Nucleus accumbens (tissue), 56 donors: ENCODE measurements at places on chromosomes 2 and 18.

GRCh38 chr18:67104700-67105284 lies 411.7 kb downstream of the DSEL start:
- DNase-seq, result peak; percentile 16

- DNase-seq, result no peak
Measured at GRCh38 chr2:240993446-240994170, 4.8 kb upstream of the SNED1 start.

- DNase-seq, result no peak
Measured at GRCh38 chr2:208077276-208077675, 47.0 kb downstream of the CRYGD start.

DNA sequence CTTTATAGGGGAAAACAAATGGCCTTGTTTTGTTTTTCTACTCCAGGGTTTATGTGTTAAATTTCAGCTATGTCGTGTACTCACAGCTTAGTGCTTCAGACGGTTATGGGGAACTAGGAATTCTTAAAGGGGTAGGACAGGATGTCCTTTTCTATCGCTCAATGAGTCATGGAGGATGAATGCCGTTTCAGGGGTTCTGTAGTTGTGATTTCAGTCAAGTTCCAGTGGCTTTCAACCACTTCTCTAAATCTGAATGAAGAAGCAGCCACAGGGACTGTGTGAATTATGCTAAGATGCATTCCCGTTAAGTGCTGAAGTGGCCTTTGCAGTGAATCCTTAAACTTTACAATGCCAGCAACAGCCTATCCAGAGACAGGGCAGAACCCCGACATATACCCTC lies 1231.7 kb upstream of the ZEB2 start:
- no peak for DNase-seq

- no peak for DNase-seq
Measured at GRCh38 chr2:66901344-66901743, 466.4 kb downstream of the MEIS1 start.

GRCh38 chr18:2395427-2396161 lies 175.7 kb downstream of the METTL4 start:
- DNase-seq, result no peak

- no peak for DNase-seq
Measured at GRCh38 chr2:239033801-239034560, 186.1 kb downstream of the TWIST2 start.

GRCh38 chr2:118133916-118134315 lies 45.6 kb downstream of the INSIG2 start:
- DNase-seq, result no peak

- DNase-seq, result no peak
Measured at GRCh38 chr2:86243272-86243671, 44.0 kb downstream of the MRPL35 start.

DNA sequence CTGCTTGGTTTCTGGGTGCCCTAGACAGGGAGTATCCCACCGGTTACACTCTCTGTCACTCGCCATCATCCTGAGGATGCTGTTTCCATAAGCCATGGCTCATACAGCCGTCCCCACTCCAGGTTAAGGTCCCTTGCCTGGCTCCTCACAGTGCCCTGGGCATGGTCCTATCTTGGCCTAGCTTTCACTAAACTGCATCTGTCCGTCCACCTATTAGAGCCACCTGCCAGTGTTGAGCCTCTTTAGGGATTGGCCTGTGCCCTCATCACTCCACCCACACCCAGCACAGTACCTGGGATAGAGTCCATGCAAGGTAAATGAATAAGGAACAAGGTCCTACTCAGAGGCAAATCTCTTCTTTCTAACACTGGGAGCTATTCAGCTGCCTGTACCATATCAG lies 320.1 kb downstream of the GBX2 start:
- no peak for DNase-seq

GRCh38 chr2:179539124-179539511 lies 274.5 kb upstream of the SESTD1 start:
- no peak for DNase-seq

DNA sequence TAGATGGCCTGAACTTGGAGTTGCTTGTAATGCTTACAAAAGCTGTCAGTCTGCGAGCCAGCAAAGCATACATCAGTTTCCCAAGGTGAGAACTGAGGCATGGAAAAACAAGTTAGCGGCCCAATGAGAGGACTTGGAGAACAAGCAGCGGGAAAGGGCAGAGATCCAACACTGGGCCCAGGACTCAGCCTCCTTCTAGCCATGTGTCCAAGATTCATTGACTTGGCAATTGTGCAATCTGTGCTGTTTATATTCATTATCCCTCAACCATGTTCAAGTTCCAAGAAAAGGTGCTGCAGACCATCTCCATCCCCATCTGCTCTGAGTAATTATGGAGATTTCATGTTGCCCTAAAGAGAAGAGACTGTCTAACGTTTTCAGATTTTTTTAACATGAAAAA lies 187.4 kb downstream of the ALK start:
- no peak for DNase-seq

DNA sequence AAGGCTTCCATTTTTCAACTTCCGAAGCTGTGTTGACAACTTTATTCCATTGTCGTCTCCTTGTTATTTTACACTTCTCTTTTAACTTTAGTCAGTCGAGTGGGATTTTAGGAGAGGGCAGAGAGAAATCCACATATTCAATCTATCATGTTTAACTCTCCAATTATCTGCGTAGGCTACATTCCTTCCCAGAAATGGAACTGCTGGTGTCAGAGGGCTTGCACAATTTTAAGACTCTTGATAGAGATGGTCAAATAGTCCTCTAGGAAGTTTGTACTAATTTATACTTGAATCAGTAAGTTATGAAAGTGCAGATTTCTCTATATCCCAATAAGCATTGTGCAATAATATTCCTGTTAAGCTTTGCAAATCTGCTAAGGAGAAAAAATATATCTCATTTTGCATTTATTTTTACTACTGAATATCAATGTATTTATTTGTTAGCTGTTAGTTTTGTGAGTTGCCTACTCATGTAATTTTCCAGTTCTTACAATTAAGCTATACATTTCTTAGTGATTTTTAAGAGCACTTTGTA lies 95.6 kb downstream of the CYP26B1 start:
- no peak for DNase-seq

- no peak for DNase-seq
Measured at GRCh38 chr2:169625781-169626180, 41.6 kb downstream of the PPIG start.

DNA sequence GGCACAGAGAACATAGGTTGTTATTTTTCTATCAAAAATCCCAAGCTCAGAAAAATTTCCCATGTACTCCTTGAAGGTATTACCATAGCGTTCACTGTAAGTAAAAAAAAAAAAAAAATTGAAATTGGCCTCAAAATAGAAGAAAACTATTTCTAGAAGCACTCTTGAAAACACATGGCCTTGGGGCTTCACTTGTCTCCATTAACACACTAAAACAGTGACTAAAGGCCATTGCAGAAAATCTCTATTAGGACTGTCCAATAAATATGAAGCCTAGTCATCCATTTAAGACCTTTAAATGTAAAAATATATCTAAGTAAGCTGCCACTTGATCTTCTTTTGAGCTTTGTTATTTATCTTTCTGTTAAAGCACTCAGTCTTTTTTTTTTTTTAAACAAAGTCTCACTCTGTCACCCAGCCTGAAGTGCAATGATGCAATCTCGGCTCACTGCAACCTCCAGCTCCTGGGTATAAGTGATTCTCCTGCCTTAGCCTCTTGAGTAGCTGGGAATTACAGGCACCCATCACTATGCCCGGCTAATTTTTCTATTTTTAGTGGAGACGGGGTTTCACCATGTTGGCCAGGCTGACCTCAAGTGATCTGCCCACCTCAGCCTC lies 35.8 kb downstream of the CCDC68 start:
- no peak for DNase-seq

- no peak for DNase-seq
Measured at GRCh38 chr2:121335294-121336290, 50.6 kb upstream of the TFCP2L1 start.

DNA sequence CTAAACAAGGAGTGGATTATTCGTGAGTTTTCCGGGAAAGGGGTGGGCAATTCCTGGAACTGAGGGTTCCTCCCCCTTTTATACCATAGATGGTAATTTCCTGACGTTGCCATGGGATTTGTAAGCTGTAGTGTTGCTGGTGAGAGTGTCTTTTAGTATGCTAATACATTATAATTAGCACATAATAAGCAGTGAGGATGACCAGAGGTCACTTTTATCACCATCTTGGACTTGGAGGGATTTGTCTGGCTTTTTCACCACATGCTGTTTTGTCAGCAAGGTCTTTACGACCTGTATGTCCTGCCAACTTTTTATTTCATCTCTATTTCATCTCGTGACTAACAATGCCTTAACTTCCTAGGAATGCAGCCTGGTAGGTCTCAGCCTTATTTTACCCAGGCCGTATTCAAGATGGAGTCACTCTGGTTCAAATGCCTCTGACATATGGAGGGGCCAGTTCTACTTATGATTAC lies 124.8 kb upstream of the B3GNT2 start:
- DNase-seq, result no peak

- DNase-seq, result no peak
Measured at GRCh38 chr2:67476809-67477790, 80.0 kb downstream of the ETAA1 start.

GRCh38 chr2:36800381-36800780 lies 103.9 kb downstream of the VIT start:
- no peak for DNase-seq

DNA sequence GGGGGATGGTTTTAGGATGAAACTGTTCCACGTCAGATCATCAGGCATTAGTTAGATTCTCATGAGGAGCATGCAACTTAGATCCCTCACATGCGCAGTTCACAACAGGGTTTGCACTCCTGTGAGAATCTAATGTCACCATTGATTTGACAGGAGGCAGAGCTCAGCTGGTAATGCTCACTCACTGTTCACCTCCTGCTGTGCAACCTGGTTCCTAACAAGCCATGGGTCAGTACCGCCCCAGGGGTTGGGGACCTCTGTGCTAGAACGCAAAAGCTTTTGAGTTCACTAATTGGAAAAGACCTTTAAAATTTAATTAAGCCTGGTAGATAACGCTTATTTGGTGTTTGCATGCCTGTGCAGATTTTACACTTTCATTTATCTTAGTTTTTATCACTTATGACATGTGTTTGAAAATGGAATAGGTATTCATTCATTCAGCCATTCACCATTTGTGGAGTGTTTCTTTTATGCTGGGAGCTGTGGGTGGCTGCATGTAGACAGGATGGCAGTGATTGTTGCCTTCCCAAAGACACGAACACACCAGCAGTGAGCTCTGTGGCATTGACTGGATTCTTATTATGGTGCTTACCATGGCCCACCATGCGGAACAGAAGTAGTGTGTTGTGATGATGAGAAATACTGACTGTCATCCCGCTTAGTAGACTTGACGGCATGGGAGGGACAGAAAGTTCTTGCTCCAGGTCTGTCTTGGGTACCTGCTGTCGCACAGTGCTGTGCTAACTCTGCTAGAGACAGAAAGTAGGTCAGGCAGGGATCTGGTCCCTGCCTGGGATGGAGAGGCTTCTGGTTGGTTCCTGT lies 6.4 kb downstream of the RAB31 start:
- DNase-seq, result no peak

DNA sequence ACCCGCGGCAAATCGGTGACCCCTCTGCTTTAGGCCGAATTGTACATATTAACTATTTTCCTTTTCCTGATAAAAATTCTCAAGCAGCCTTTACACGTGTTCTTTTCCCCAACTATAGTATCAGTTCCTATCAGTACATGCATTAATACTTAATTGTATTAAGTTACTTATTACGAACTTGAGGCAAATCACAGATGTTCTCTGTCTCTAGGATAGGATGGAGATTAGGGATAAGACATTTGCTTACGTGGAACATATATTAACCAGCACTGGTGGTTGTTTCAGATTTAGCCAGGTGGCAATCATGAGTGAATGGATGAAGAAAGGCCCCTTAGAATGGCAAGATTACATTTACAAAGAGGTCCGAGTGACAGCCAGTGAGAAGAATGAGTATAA lies 675 bp downstream of the GEMIN6 start:
- DNase-seq, result no peak

DNA sequence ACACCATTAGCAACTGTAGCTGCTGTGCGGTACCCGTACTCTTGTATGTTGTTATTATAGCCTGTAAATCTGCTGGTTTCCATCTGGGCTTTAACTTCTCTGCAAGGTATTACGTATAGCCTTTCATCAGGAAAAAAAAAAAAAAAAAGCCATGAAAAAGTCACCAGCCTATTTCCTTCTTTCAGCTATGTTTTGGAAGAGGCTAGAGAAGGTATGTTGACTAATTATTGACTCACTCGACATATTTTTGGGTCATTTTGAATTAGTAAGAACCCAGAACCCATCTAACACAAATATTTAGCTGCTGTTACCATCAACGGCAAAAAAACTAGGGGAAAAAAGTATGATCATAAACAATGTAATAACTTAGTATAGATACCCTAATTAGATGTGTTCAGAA lies 1395.6 kb downstream of the SUCLG1 start:
- no peak for DNase-seq
